ENCODE measurements at places on chromosomes 1 and 21.

- peak overlapping the region; percentile 88 for H3K27ac ChIP-seq
- DNase-seq, result no peak
- H3K4me3 ChIP-seq, result peak overlapping the region; percentile 63
- H3K36me3 ChIP-seq, result peaks cover 16% of the 10 kb centered on the region
- H3K27me3 ChIP-seq, result no peaks in the 10 kb centered on the region
Measured at GRCh38 chr1:200668514-200669313, 993 bp downstream of the DDX59 start.

- no peak for DNase-seq
- no peak overlapping the region for H3K27ac ChIP-seq
- H3K4me1 ChIP-seq, result no peaks in the 10 kb centered on the region
Measured at GRCh38 chr21:41616031-41616591, 108.2 kb upstream of the TMPRSS2 start.

DNA sequence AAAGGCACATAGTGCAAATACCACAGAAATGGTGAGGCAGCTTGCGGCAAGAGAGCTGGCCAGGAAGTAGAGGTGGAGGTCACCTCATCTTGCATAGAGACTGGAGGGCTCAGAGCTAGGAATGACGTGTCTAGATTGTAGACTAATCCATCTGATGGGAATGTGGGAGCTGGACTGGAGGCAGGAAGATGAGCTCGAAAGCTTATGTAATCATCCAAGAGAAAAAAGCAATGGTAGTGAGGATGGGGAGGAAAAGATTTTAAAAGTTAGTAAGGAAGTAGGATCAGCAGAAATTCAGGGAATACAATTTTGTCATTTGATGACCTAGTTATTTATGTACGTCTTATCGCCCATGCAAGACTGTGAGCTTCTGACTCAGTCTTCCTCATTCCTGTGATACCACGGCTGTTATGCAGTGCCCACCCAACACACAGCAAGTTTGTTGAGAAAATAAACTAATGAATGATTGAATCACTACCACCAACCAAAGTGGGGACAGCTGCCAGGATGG is 123.9 kb downstream of the RRAGC start:
- no peak overlapping the region for H3K4me3 ChIP-seq
- no peaks in the 10 kb centered on the region for H3K27me3 ChIP-seq
- DNase-seq, result no peak

- no peaks in the 10 kb centered on the region for H3K4me1 ChIP-seq
- H3K27ac ChIP-seq, result no peak overlapping the region
- H3K4me3 ChIP-seq, result no peak overlapping the region
- no peaks in the 10 kb centered on the region for H3K27me3 ChIP-seq
Measured at GRCh38 chr21:38821248-38821647, 15.5 kb downstream of the ETS2 start.

DNA sequence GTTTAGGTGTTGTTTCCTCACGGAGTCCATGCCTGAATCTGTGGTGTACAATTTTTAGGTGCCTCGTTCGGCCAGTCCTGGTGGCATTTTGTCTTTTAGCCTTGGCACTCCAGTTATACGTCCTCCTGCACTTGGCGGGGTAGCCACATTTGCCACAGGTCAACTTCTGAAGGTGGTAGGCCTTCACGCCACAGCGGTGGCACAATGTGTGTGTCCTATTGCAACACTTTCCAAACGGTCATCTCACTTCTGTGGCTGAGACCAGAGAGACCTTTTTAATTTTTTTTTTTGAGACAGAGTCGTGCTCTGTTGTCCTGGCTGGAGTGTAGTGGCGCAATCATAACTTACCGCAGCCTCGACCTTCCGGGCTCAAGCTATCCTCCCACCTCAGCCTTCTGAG is 49.1 kb downstream of the CAMTA1 start:
- H3K36me3 ChIP-seq, result peaks cover under 1% of the 10 kb centered on the region
- no peak overlapping the region for H3K4me3 ChIP-seq
- no peaks in the 10 kb centered on the region for H3K4me1 ChIP-seq

GRCh38 chr1:2433936-2434655 is 21.7 kb upstream of the PEX10 start:
- H3K27ac ChIP-seq, result no peak overlapping the region
- no peak for DNase-seq
- H3K4me3 ChIP-seq, result no peak overlapping the region

DNA sequence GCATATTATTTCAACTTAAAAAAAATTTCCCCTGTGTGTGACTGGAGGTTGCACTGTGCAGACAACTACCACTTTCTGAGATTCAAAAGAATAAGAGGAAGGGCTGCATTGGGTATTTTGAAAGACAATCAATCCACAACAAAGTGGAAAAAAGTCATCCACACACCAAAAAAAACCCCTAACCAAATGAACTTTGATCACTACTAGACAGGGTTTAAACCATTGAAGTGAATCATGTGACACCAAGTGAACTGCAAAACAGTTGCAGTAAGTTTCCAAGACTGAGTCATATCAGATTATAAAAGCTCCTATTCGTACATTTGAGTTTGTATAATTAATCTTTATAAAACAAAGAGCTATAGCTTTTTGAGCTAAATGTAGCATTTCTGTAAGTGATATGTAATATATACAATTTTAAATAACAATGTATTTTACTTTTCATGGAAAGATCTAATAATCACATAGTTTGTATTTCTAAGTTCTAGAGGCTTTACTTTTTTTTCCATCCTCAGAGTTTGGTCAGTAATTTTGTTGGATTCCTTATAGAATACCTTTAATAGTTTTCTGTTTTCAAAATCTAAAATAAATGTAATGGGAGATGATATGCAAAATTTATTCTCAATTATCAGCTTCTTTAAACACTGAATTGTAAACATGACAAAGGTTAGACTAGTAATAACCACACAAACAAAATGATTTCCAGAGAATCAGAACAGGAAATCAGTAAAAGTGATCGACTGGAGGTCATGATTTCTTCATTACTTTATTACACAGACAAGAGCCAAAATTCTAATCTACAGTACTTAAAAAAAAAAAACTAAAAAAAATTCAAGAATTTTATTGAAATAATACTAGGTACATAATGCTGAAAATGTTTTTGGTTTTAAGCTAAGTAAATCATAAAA is 50.5 kb upstream of the GFI1 start:
- H3K27me3 ChIP-seq, result no peaks in the 10 kb centered on the region
- H3K4me1 ChIP-seq, result peaks cover 11% of the 10 kb centered on the region
- peak overlapping the region; percentile 87 for H3K27ac ChIP-seq
- H3K36me3 ChIP-seq, result no peaks in the 10 kb centered on the region

GRCh38 chr21:41411449-41412089 is 14.5 kb upstream of the MX1 start:
- H3K27me3 ChIP-seq, result no peaks in the 10 kb centered on the region
- H3K36me3 ChIP-seq, result peaks cover 21% of the 10 kb centered on the region
- no peak overlapping the region for H3K27ac ChIP-seq
- no peaks in the 10 kb centered on the region for H3K4me1 ChIP-seq

- no peak overlapping the region for H3K27ac ChIP-seq
- H3K4me1 ChIP-seq, result no peaks in the 10 kb centered on the region
- no peak overlapping the region for H3K4me3 ChIP-seq
- no peak for DNase-seq
- no peaks in the 10 kb centered on the region for H3K27me3 ChIP-seq
Measured at GRCh38 chr1:53166912-53167311, 24.5 kb upstream of the SLC1A7 start.

DNA sequence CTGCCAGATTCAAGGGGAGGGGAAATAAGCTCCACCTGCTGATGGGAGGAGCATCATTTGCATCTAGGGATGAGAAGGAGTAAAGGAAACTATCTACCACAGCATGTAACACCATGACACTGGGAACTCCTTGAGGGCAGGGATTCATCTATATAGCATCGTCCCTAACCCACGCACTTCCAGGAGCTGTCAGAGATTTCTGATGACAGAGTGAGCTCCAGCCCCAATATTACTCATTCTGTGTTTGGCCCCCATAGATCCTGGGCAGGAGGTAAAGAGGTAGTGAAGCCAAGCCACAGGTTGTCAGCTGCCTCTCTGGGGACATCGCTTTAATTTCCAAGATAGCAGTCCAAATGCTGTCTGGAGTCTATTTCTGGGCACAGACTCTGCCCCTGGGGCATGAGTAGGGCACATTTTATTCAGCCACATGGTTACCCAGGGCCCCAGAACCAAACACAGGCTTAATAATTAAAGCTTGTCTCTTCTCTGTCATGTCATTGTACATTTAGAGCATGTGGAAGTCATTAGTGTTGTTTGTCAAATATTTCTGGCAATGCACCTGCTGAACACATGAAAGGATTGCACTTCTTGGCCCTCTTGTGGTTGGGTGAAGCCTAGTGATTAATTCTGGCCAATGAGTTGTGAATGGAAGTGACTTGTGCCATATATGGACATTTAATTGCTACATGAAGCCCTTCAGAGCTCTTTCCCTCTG is 105.9 kb upstream of the POU3F1 start:
- H3K4me3 ChIP-seq, result no peak overlapping the region
- H3K27me3 ChIP-seq, result no peaks in the 10 kb centered on the region
- DNase-seq, result no peak
- no peak overlapping the region for H3K27ac ChIP-seq
- H3K36me3 ChIP-seq, result no peaks in the 10 kb centered on the region
- H3K4me1 ChIP-seq, result no peaks in the 10 kb centered on the region

- H3K36me3 ChIP-seq, result no peaks in the 10 kb centered on the region
- no peak overlapping the region for H3K27ac ChIP-seq
- H3K4me3 ChIP-seq, result no peak overlapping the region
- no peaks in the 10 kb centered on the region for H3K27me3 ChIP-seq
- peaks cover 2% of the 10 kb centered on the region for H3K4me1 ChIP-seq
- DNase-seq, result no peak
Measured at GRCh38 chr21:34351786-34352241, 12.0 kb upstream of the KCNE2 start.

DNA sequence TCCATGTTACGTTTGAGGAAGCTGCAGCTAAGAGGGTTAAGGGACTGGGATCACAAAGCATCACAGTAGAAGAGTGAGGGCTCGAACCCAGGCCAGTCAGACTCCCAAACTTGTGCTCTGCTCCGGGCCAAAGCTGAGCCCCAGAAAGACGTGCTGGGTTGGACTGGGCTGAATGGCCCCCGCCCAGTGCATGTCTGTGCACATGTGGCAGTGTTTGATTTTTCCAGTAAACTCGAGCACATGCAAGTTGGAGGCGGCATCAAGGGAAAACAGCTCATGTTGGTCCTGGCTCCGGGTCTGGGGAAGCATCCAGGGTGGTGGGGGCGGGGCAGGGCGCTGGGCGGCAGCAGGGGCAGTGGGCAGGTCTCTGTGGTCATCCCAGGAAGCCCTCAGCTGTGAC is 39.8 kb upstream of the WNT4 start:
- no peak for DNase-seq
- H3K27ac ChIP-seq, result no peak overlapping the region

GRCh38 chr1:5727871-5728643 is 264.2 kb downstream of the NPHP4 start:
- no peaks in the 10 kb centered on the region for H3K27me3 ChIP-seq
- H3K4me1 ChIP-seq, result no peaks in the 10 kb centered on the region
- DNase-seq, result no peak
- H3K27ac ChIP-seq, result no peak overlapping the region
- no peak overlapping the region for H3K4me3 ChIP-seq

- no peak overlapping the region for H3K4me3 ChIP-seq
- DNase-seq, result peak; percentile 13
- no peak overlapping the region for H3K27ac ChIP-seq
- no peaks in the 10 kb centered on the region for H3K36me3 ChIP-seq
Measured at GRCh38 chr21:46006547-46007491, 25.2 kb downstream of the COL6A1 start.

- no peak overlapping the region for H3K27ac ChIP-seq
- H3K4me1 ChIP-seq, result no peaks in the 10 kb centered on the region
- H3K27me3 ChIP-seq, result no peaks in the 10 kb centered on the region
- no peaks in the 10 kb centered on the region for H3K36me3 ChIP-seq
Measured at GRCh38 chr1:107514841-107515240, 374.0 kb downstream of the NTNG1 start.

DNA sequence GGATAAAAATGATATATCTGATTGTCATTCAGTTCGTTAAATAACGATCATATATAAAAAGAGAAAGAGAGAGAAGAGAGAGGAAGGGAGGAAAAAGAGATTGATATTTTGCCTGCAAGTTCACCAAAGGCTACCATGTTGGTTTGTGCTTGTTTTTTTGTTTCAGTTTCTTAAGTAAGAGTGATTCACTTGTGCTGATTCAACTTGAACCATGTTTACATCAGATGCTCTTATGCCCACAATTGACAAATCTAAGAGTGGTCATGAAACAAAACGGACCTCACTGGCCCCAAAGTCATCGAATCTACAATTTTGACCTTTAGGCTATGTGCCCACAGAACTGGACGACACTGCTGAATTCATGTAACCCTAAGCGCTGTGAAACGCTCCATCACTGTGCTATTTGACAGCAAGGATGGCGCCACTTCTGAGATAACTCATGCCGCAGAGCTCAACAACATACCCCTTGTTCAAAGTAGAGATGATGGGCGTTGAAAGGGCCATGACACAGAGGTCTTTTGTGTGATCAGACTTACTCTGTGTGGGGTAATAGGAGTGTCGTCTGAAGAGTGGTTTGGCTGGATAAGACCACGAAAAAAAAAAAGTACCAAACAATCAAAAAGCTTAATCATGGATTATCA is 481.4 kb downstream of the SETD4 start:
- no peaks in the 10 kb centered on the region for H3K4me1 ChIP-seq
- no peaks in the 10 kb centered on the region for H3K36me3 ChIP-seq
- no peaks in the 10 kb centered on the region for H3K27me3 ChIP-seq
- no peak overlapping the region for H3K27ac ChIP-seq
- DNase-seq, result no peak
- H3K4me3 ChIP-seq, result no peak overlapping the region

DNA sequence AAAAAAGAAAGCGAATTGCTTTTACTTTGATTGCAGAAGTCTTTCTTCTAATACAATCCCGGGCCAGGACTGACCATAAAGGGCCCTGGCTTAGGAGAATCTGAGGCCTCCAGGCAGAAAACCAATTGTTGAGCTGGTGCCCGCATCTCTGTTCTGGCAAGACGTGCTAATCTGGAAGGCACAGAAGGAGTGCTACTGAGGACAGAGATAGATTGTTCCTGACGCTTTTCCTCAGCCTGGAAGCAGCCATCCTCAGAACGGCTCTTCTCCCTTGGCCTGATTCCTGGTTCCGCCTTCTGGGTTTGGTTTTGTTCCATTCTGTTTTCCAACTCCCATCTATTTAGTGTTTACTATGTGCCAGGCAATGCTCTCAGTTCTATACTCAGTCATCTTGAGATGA is 44.8 kb upstream of the SPOCD1 start:
- H3K4me3 ChIP-seq, result no peak overlapping the region
- H3K27me3 ChIP-seq, result no peaks in the 10 kb centered on the region
- no peaks in the 10 kb centered on the region for H3K4me1 ChIP-seq
- no peak for DNase-seq
- no peak overlapping the region for H3K27ac ChIP-seq
- H3K36me3 ChIP-seq, result no peaks in the 10 kb centered on the region

Measured in natural killer cell (primary cell).